ENCODE measurements at places on chromosomes 4 and X.
A peak's percentile ranks its signal among the peaks of the same experiment; 100 is the strongest.

DNA sequence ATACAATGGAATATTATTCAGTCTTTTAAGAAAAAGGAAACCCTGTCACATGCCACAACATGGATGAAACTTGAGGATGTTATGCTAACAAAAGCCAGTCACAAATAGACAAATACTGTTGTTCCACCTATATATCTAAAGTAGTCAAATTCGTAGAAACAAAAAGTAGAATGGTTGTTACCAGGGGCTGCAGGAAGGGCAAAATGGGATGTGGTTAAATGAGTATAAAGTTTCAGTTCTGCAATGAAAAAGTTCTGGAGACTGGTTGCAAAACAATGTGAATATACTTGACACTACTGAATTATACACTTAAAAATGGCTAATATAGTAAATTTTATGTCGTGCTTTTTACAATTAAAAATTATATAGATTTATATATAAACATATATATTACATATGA is 12.2 kb downstream of the SPOCK3 start:
- ATAC-seq = no peak

GRCh38 chr4:72295966-72296557 is 264.3 kb downstream of the NPFFR2 start:
- ATAC-seq = peak; percentile 98

GRCh38 chr4:121462660-121463261 is 81.9 kb upstream of the QRFPR start:
- peak; percentile 93 for ATAC-seq

DNA sequence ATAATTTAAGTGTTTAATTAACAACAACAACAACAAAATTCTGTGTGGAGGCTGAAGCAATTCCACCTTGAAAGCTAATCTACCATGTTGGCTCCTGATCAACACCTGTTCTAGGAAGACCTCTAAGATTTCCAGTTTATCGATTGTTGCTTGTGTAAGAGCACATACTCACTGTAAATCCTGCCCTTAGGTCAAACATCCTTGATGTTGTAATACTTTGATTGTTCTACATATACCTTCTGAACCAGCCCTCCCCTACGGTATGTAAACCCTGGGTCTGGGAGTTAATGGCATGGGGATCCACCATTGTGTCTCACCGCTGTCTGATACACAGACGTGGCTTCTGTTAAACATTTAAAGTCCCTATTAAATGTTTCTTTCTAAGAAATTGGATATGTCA is 73.2 kb downstream of the RASL11B start:
- ATAC-seq = no peak

GRCh38 chr4:820230-821172 is 5.4 kb downstream of the CPLX1 start:
- no peak for ATAC-seq

DNA sequence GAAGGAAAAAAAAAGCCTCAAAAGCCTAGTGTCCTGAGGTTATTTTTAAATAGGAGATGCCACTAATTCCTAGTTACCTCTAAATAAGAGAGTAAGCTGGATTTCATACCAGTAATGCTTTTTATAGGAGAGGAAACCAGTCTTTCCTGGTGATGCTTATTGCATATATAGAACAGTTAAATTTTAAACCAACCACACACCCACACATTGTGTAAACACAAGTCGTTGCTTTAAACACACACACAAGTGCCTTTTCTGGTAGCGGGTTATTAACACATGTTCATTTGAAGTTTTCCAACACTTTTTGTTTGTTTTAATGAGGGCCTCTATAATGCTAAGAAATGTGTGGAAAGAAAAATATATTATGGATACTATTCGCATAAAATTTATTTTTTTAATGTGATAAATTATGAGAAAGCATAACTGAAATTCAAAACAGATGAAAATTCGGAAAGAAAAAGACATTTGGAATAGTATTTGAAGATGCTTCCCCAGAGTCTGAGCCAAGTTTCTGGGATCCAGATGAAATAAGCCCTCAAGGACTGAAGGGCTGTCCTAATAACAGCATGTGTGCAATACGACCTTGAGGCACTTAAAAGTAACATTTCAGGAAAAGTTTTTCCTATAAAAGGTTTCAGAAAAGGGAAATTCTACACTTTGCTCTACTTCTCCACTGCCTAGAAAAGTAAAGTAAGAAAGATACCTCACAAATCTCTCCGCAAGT is 2.0 kb downstream of the ANTXR2 start:
- ATAC-seq = no peak

- no peak for ATAC-seq
These were observed 145.1 kb downstream of the RBM47 start for GRCh38 chr4:40484346-40485090.

GRCh38 chrX:41781500-41781899 is 57.5 kb downstream of the GPR82 start:
- ATAC-seq = peak; percentile 80

- peak; percentile 64 for ATAC-seq
These were observed 284.0 kb downstream of the BCOR start for GRCh38 chrX:39813631-39814277.

All from SK-N-SH treated with all-trans-retinoic acid at 6 μM for 48 hours (cell line).